ENCODE measurements at places on chromosomes 3 and 15.

- no peak for DNase-seq
These were observed 107.9 kb downstream of the GMPS start for GRCh38 chr3:155978324-155978723.

- no peak for DNase-seq
These were observed 6.6 kb downstream of the FAM98B start for GRCh38 chr15:38460543-38460942.

GRCh38 chr3:46481636-46482035 is 16.1 kb upstream of the RTP3 start:
- DNase-seq, result no peak

GRCh38 chr15:28995705-28996104 is 109.9 kb downstream of the APBA2 start:
- DNase-seq, result no peak

DNA sequence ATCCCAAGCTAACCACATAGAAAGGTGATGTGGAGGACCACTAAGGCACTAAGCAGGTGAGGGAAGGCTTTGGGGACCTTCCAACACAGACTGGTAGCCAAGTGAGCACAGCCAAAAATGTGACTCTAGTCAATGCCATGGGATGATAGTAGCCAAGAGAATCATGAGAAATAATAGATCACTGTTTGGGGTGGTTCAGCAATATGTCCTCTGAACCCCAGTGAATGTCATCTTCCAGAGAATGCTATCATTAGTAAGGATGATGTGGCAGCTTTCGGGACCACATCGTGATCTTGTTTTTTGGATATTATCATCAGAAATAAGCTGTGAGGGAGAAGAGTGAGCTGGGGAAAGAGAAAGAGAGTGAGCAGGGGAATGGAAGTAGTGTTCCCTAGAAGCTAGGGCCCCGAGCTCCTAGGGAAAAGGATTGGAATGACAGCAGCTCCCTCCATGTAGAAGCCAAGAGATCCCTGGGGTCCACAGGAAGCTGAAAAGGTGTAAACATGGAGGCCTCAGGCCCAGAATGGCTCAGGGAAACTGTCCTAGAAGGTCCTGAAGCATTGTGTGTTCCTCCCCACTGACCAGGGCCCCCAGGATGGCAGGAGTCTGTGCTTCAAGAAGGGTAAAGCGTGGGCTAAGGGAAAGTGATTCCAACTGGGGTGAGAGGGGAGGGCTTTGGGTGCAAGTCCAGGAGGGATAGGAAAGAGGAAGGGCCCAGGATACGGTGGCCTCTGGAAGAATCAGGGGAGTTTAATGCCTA is 56.6 kb upstream of the KLF13 start:
- DNase-seq, result no peak

- no peak for DNase-seq
These were observed 50.4 kb downstream of the SLC25A26 start for GRCh38 chr3:66271231-66271630.

GRCh38 chr3:71702131-71703024 is 22.8 kb downstream of the EIF4E3 start:
- no peak for DNase-seq

GRCh38 chr3:135989242-135989641 is 23.7 kb downstream of the PPP2R3A start:
- no peak for DNase-seq

GRCh38 chr3:183148056-183148455 is 14.5 kb downstream of the LAMP3 start:
- no peak for DNase-seq

DNA sequence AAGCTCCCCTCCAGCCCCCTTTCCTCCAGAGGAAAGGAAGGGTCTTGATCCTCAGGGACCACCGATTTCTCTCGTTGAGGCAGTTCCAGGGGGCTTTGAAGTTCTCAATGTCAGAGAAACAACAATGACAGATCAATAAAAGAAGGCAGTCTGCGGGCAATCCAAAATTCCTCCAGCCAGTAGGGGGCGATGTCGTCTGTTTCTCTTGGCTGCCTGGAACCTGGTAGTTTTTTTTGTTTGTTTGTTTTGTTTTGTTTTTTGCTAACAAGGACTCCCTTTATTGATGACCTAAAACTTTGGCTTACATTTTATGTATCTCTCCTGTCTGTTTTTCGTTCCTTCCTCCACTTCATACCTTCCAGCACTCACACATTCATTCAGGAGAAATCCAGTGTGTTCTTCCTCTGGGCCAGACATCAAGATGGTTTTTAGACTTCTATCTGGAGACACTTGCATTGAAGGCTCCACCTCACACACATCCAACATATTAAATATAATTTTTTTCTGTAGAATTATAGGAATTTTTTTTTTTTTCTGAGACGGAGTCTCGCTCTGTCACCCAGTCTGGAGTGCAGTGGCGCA is 276.6 kb downstream of the RPLP1 start:
- DNase-seq, result peak; percentile 22

- no peak for DNase-seq
These were observed 59.7 kb upstream of the MBNL1 start for GRCh38 chr3:152209060-152209459.

DNA sequence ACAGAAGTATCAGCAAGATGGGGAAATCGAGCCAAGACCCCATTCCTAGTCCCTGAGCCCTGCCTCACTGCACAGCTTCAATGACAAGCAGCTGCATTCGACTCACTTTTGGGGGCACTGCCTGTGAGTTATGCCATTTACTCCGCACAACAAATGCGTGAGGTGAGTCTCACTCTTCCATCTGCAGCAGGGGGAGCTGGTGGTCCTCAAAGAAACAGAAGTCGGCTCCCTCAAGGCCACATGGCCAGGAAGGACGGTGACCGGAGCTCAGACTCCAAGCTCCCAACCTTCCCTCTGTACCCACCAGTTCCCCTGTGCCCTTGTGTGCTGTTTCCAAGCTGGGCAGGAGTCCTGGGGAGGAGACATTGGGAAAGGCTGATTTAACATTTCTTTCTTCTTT is 127.7 kb upstream of the IQSEC1 start:
- no peak for DNase-seq

DNA sequence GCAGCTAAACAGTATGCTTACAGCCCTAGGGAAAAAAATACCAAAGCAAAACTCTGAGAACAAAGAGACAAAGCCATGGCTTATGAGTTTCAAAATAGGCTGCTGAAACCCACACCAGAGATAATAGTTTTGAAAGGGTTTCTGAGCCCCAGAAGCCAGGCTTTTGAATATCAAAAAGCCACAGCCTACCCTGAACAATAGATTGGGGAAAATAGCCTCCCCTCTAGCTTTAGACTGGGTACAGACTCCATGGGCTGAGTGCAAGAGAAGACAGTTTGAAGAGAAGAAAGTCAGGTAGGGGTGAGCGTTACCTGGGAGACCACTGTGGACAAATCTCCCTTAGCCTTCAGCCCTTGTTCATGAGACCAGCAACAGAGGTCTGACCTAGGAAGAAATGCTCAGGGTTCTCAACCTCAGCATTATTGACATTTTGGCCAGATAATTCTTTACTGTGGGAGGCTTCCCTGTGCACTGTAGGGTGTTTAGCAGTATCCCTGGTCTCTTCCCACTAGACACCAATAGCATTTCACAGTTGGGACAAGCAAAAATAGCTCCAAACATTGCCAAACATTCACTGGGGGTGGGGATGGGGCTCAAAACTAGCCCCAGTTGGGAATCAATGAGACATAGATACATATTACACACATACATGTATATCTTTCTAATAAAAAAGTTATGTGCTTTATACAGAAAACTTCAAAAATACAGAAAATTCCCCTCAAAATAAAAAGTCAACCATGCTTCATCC is 11.6 kb upstream of the TAFA4 start:
- DNase-seq, result no peak

GRCh38 chr3:20322085-20322484 is 136.1 kb upstream of the SGO1 start:
- DNase-seq, result no peak

DNA sequence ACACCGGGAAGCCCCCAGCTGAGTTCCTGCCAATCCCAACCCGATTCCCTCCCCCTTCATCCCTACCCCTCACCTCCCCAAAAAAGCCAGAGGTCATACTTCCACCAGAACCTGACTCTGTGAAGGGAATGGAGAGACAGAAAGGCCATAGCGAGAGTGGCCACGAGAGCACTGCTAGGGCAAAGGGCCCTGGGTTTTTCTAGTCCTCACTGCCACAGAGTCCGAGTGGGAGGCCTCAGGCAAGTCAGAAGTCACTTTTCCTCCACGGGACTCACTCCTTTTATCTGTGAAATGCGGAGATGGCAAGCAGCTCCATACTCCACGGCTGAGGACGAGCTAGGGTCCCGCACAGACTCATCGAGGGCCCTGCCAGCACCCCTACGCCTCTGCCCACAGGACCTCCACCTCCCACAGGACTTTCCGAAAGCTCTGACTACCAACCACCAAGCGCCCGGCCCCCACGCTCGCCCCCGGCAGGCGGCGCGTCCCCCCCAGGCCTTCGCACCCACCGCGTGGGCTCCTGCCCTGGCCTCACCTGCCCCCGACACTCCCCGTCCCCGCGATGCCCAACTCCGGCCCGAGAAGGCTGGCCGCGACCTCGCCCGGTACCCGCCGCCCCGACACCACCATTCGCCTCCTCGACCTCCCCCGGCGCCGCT is 792 bp downstream of the ATP13A3 start:
- DNase-seq, result no peak

- no peak for DNase-seq
These were observed 3.7 kb downstream of the SENP7 start for GRCh38 chr3:101509281-101509680.

DNA sequence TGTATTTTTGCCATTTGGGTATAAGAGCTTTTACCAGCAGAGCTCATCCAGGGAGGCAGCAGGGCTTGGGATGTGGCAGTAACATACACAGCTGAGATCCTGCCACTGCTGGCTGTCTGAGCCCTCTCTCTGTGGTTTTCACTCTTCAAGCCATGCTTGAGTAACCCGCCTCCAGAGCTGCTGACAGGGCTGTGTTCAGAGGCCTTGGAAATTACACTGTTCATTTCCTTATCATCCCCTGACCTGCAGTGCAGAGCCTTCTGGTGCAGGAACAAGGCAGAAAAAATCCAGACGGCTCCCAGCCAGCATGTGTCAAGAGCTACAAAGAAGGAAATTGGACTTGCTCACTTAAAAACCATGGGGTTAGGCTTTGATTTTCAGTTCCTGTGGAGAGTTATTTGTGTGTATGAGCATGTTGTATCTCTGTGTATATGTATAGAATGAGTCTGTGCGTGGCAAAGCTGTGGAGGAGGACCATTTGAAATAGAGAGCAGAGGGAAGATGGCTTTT is 47.0 kb downstream of the ZNF609 start:
- no peak for DNase-seq

- DNase-seq, result no peak
These were observed 172.0 kb upstream of the LRRFIP2 start for GRCh38 chr3:37346227-37347005.

DNA sequence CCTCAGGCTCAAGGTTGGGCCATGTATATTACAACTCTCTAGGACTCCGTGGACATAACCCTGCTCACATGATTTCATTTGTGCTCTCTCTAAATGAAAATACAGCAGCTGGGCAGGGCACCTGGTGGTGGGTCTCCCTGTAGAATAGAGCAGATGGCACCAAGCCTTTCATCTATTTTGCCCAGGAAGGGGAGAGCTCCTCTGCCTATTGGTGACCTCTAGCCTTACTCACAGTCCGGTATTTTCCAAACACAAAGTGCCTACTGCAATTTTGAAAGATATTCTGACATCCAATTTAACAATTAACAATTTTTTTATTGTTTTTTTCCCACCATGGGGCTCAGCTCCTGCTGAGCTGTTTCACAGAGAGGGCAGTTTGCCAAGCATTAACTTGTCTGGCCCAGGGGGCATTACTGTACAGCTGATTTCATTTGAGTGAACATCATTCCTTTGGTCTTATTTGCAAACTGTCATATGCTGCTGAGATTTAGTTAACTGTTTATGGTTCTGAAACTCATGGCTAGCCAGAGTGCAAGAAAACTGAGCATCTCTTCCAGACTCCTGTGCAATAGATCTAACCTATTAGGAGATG is 474.0 kb downstream of the EPHB1 start:
- no peak for DNase-seq

DNA sequence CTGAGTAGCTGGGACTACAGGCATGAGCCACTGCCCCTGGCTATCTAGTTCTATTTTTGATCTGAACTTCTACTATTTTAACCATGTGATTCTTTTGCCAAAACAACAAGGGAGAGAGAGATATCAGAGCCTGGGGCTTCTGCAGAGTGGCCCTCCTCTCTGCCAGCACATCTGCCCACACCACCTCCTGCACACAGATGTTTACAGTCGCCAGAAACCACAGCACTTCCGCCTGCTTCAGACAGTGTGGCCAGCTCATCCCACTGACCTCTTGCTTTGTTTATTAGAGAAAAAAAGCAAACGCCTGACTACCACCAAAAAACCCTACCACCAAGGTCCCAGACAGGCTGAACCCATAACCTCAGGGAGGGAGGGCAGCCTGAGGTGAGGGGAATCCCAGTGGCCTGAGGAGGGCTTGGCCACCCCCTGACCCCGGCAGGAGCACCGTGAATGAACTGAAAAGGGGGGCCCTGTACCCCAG is 85.9 kb upstream of the ABHD2 start:
- no peak for DNase-seq

GRCh38 chr15:50134524-50135024 is 15.5 kb upstream of the ATP8B4 start:
- DNase-seq, result peak; percentile 49

GRCh38 chr3:112671930-112672715 is 31.2 kb upstream of the CCDC80 start:
- peak; percentile 96 for DNase-seq

- no peak for DNase-seq
These were observed 14.1 kb downstream of the MRPS22 start for GRCh38 chr3:139357899-139358298.

GRCh38 chr15:52438047-52438446 is 90.6 kb downstream of the MYO5A start:
- DNase-seq, result no peak

GRCh38 chr3:89624494-89624893 is 517.1 kb downstream of the EPHA3 start:
- DNase-seq, result no peak

DNA sequence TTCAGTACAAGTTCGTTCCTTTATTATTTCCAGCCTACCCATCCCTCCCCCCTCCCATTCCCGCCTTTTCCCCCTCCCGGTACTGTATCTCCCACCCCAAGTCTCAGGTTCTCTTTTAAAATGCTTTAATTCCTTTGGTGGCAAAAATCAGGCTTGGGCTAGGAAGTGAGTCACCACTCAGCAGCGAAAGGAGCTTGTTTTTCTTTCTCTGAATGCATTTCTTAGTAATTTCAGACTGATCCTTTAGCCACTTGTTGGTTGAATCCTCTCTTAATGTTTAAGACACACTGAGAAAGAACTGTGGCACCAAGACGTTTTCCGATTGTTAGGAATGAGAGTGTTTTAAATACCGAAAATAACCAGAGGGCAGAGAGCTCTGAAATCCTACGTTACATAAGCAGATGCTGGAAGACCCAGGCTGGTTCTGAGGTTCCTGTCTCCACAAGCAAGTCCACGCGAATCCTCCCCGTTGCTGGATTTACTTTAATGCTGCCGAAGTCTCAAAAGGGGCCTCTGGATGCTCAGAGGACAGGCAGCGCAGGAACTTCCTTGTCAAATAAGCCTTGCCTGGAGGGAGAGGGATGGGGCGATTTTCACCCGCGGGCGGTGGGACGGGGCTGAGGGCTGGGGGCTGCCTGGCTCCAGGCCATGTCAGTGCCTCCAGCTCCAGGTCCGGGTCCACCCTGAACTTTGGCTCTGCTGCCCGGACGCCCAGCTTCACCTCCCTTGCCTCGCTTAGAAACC is 854 bp upstream of the COL8A1 start:
- peak; percentile 93 for DNase-seq

- no peak for DNase-seq
These were observed 190.9 kb downstream of the FAM43A start for GRCh38 chr3:194876403-194877095.

GRCh38 chr3:44232407-44232806 is 9.3 kb upstream of the TOPAZ1 start:
- no peak for DNase-seq

All from HS-27A (cell line).